NCI-H2171 (cell line): ENCODE measurements at places on chromosomes 11 and 22.

GRCh38 chr22:42648368-42649245, 585 bp downstream of the CYB5R3 start:
- DNase-seq: no peak

DNA sequence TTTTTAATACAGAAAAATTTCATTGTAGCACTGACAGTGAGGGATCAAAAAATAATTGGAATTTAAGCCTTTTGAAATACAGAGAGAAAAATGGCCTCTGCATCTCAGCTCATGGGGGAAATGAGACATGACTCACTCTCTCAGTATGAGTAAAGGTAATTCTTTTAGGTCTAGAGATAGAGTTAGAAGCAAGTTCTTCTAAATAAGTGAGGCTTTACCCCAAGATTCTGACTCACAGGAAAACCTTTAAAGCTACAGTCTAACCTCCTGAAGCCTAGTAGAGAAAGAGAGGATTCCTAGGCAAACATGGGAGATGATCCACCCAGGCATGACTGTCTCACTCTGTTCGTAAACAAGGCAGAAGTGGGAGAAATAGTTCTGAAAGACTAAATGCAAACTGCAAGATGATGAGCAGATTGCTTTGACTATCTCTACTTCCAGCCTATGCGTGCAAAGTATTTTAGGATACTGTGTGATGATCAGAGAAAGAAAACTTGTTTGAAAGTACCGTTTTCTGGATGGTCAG, 1003.3 kb upstream of the CCDC90B start:
- no peak for DNase-seq

DNA sequence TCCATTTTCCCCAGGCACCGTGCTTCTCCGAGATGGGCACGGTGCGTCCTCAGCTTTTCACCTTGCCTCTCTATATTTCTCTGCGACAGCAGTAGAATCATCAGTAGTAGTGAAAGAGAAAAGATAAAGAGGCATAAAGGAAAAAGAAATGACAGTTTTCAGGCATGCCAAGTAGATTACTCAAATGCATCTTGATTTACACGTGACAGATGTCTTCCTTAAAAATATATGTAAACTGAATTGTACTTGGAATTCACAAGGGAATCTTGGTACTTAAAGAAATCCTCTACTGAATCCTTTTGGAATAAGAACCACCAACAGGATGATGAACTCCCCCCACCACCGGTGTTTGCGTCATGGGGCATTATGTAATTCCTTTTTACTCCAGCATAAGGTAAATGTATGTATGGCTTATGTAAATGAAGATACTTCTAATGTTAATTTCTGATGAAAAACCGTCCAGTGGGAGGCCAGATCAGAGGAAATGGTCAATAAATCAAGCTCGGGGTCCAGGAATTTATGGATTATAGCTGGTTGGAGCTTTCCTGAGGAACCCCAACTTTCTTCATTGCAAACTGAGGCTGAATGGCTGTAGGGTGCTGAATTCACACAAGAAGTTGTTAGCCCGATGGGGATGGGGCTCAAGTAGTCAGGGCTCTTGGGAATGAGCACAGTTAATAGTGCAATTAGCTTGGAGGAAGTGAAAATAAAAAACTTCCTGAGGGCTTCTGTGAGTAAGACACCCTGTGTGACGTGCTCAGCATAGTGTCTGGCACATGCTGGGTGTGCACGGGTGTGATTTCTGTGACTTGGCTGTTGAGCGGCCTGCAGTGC, 630.4 kb downstream of the OPCML start:
- no peak for DNase-seq

GRCh38 chr11:106218106-106218505, 140.6 kb downstream of the AASDHPPT start:
- DNase-seq: no peak

- no peak for DNase-seq
Measured at GRCh38 chr11:46677991-46678740, 22.3 kb downstream of the ARHGAP1 start.
